Fibroblast of lung (primary cell): ENCODE measurements at places on chromosomes 2 and 18. TPM values are rescaled to one million over a fixed set of nuclear protein-coding genes. Genes with fewer than 3 reads are reported as not detected.

DNA sequence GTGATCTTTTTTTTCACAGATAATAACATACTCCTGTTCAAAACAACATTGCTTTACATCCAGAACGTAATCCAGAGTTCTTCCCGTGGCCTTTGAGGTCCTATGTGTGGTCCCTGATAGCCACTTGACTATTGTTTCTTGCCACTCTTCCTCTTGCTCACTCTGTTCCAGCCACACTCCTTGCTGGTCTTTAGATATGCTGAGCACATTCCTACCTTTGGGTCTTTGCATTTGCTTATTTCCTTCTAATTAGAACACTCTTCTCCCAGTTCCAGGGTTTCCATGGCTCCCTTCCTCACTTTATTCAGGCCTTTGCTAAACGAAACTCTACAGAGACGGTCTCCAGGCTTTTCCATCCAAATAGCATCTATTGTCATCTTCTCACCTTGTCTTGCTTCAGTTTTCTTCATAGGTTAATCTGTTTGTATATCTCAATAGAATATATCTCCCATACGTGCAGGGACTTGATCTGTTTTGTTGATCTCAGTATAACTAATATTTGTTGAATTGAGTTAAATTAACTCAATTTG lies 59.9 kb downstream of the ACSL3 start:
- no peak for DNase-seq

- no peak for DNase-seq
These were observed 143.4 kb downstream of the TRIM43 start for GRCh38 chr2:95734976-95735890.

DNA sequence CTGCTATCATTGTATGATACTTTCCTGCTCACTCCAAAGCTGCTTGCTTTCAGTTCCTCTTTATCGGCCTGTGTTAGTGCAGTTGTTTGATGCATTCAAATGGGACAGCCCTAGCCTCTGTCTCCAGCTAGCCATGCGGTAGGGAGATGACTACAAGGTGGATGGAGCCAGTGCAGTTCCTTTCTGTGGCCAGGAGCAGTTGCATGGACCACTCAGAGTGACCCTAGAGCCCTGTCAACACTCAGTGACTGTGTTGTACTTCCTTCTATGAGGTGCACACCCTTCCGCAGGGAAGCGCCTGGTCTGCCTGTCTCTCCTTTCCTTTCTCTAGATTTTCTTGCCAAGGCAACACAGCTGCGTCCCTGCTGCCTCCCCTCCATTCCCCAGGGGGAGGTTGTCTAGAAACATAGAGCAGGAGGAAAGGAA lies 33.8 kb downstream of the KCNS3 start:
- DNase-seq, result no peak

- DNase-seq, result no peak
These were observed 230.1 kb downstream of the GPD2 start for GRCh38 chr2:156666130-156666785.

DNA sequence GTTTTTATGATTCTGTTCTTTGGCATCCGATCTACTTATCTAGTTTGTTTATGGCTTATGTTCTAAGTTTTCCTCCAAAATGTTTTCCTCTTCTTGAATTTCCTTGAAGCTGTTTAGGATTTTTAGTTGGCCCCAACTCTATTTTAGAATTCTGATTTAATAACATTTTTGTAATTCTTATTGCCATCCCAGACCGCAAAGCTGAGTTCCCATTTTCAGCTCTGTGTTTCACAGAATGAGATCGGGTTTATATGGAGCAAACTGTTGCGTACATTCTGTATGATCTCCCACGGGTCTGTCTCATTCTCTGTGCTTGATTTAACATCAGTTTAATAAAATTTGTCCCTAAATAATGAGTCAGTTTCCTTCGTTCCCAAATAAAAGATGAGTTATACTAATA lies 59.3 kb downstream of the DPP4 start:
- no peak for DNase-seq

- DNase-seq, result no peak
These were observed 288.2 kb upstream of the SPHKAP start for GRCh38 chr2:228469721-228470120.

- no peak for DNase-seq
These were observed 45.1 kb downstream of the HS6ST1 start for GRCh38 chr2:128273469-128274081.

DNA sequence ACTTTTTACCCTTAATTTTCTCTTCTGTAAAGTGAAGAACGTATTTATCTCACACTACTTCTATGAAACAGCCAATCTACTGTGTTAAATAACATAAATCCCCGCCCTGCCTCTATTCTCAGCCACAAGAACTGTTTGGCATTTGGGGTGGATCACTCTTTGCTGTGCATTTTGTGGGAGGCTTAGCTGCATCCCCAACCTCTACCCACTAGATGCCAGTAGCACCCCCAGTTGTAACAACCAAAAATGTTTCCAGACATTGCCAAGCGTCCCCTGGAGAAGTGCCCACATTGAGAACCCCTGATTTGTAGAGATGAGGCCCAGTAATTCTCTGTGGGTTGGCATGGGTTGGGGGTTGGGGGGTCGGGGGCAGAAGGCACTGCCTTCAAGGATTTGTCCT lies 94.7 kb upstream of the BOD1L2 start:
- DNase-seq, result no peak

GRCh38 chr2:165815299-165816141 lies 21.5 kb upstream of the GALNT3 start:
- DNase-seq, result no peak

DNA sequence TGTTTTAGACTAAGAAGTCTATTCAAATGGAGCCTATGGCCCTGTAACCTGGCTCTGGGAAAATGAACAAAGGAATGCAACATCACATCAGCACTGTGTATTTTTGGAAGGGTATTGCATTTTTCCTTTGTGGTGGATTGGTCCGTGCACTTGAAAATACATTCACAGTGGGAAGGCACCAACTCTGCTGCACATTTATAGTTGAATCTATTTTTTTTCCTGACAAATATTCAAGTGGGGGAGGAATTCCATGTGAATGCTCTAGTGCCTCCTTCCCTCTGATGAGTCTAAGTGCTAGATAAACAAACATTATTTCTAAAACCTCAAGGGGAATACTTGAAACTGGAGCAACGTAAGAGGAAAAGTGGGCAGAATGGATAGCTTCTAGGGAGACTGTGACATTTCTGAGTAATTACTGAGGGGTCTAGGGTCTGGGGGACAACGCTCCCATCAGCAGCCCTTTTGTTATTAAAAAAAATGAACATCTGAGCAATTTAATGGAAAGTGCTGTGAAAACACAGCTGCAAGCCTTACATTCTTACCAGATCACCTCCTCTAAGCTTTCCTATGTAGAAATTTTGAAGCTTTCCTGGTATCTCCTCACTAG lies 208.2 kb downstream of the SLC8A1 start:
- peak; percentile 93 for DNase-seq

DNA sequence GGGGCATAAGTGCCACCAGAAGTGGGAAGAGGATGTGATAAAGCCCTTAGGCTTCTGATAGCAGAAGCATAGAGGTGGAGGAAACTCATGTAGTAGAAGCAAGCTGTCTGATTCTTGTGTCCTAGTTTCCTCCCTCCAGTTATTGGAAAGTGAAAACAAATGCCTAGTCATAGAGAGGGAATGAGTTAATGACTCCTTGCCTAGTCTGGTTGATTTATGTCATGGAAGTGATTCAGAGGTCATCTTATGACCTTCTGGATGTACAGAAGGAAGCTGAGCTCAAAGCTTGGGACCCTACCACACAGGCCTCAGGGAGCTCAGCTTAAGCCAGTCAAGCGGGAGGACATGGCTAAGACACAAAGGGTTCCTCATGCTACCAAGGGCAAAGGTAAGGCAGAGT lies 232.2 kb downstream of the THSD7B start:
- peak; percentile 6 for DNase-seq

- DNase-seq, result peak; percentile 33
These were observed 141.6 kb upstream of the CYP26B1 start for GRCh38 chr2:72289283-72289682.

GRCh38 chr2:152815634-152816257 lies 97.3 kb downstream of the ARL6IP6 start:
- peak; percentile 17 for DNase-seq

GRCh38 chr2:191230174-191230573 lies 15.0 kb upstream of the MYO1B start:
- DNase-seq, result peak; percentile 98

DNA sequence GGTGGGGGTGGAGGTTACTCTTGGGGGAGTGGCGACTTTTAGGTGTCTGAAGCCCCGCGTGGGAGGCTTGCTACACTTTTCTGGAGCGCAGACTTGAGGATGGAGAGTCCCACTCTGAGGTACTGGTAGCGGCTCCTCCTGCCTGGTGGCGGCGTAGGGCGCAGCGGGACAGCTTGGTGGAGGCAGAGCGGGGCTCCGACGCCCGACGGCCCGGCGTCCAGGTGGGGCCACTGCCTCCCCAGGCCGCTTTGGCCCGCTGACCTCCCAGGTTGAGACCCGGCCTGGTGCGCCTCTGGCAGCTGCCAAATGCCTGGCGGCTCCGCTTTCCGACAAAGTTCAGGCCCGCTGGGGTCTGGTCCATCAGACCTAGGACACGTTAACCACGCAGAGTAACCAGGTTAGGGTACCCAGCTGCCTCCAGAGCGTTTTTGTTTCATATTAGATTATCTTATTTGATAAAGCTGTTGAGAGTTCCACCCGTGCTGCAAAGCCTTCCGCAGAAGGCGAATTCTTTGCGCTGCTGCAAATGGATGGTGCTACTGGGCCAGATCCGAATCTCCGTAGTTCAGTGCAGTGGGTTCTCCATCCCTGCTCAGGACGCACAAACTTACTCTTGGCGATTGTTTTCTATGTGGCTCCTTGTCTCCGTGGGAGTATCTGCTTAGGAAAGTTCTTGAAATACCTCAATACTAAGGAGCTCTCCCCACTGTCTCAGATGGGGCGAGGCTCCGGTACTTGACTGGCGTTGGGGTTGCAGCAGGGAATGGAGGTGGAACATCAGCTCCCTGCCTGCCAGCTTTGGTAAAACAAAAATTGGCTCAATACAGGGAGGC lies 405.9 kb downstream of the XIRP2 start:
- peak; percentile 58 for DNase-seq

DNA sequence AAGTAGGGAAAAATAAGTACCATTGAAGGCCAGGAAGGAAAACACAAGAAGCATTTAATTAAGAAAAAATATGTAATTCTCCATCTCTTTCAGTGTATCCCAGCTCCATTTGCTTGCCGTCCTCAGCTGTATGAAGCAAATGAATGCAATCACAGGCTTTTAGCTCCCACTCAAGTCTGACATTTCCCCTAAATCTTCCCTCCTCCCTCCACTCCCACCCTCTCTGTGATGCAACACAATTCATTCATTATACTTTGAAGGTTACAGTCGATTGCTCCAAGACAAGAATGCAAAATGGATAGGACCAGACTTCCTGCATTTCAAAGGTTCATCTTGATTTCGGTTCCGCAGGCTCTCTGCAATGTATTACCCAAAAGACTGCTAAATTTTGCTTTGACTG lies 172.7 kb upstream of the SERPINE2 start:
- peak; percentile 28 for DNase-seq

- no peak for DNase-seq
These were observed 22.5 kb downstream of the UBR3 start for GRCh38 chr2:169849710-169850109.

DNA sequence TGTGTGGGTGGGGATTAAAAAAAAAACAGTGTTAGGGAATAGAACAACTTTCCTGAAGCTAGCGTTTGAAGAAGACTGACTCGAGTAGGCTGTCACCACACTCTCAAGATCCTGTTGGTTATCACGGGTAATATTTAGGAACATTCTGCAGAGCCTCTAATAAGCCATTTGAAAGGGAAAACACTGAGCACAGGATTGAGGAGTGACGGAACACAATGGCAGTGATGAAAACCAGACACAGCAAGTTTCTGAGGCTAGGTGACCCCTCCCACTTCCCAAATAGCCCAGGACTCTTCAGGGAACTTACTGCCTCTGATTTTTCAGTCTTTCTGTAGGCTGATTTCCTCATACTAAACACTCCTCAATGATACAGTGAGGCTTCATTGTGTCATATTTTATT lies 88.2 kb upstream of the TMEM200C start:
- no peak for DNase-seq

GRCh38 chr2:234961784-234962183 lies 10.0 kb downstream of the SH3BP4 start:
- DNase-seq, result no peak

GRCh38 chr2:41934329-41934958 lies 113.4 kb upstream of the PKDCC start:
- DNase-seq, result peak; percentile 87

DNA sequence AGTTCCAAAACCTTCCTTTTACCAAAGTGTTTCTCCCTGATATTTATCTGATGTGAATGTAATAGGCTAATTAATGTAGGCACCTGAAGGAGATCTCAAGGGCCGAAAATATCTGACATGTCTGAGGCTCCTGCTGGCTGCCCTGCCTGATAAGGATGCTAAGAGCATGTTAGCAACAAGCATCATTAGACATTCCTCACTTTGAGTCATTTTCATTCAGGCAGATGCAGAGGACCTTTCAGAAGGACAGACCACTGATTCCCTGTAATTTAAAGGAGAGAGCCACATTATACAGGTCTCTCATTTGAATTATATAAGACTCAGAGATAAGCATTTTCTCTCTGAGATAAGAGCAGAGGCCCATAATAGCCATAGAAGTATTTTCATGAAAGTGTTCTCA lies 222.4 kb upstream of the NCKAP5 start:
- DNase-seq, result no peak

DNA sequence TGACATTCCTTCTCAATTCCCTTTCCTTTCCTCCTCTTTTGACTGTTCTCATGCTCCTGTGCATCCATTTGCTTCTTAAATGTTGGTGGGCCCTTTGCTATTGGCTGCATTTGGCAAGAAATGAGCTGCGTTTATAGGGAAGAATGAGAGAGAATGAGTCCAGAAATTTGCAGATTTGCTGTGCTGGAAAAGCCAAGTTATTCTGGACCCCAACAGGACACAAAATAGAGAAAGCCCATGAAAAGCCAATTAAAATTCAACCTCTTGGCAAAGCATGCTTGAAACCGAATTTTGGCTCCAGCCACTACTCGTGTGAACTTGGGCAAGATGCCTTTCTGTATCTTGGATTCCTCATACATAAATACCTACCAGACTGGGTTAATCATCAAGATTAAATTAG lies 1.3 kb upstream of the SCLY start:
- no peak for DNase-seq

DNA sequence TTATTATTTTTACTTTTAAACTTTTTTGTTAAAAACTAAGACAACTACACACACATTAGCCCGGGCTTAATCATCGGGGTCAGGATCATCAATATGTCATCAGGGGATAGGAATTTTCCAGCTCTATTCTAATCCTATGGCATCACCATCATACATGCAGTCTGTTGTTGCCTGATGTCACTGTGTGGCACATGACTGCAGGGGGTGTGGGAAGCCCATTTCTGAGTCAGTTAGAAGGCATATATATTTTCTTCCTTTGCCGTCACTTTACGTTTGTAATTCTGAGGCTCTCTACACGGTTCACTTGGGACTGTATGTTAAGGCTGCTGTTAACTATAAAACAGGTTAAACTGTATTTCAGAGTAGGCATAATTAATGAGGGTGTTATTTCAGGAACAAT lies 144.4 kb upstream of the ITGA6 start:
- DNase-seq, result peak; percentile 94

GRCh38 chr2:102261467-102262135 lies 49.8 kb upstream of the IL1RL1 start:
- DNase-seq, result no peak

SALL3 gene
- total RNA-seq, result not detected in 2 replicates

GPR35 gene
- 1.0 and 1.2 TPM in 2 replicates for total RNA-seq

DARS1 gene
- total RNA-seq, result 75.5 and 96.8 TPM in 2 replicates

CHRND gene
- not detected in 2 replicates for total RNA-seq

C2orf78 gene
- not detected in 2 replicates for total RNA-seq

AMER3 gene
- not detected in 2 replicates for total RNA-seq

MAP3K2 gene
- total RNA-seq, result 30.1 and 32.6 TPM in 2 replicates

RGPD6 gene
- 22.6 and 23.6 TPM in 2 replicates for total RNA-seq

ANKRD30B gene
- total RNA-seq, result under 0.01 and 0.33 TPM in 2 replicates

ORMDL1 gene
- 40.8 and 68.5 TPM in 2 replicates for total RNA-seq
